Heart right ventricle (tissue), 16 donors: ENCODE measurements at places on chromosomes 13 and 19. TPM values are rescaled to one million over a fixed set of nuclear protein-coding genes. Genes with fewer than 3 reads are reported as not detected.

Gene ADGRE3
- total RNA-seq, result 0.74 TPM

GRCh38 chr19:7505682-7506384 is 10.1 kb upstream of the ZNF358 start:
- no peak for DNase-seq

Gene FBXO17
- total RNA-seq, result 1.9 TPM

Gene NLRP7
- not detected for total RNA-seq

GRCh38 chr19:7645656-7646425 is 8.9 kb downstream of the STXBP2 start:
- no peak for DNase-seq

DNA sequence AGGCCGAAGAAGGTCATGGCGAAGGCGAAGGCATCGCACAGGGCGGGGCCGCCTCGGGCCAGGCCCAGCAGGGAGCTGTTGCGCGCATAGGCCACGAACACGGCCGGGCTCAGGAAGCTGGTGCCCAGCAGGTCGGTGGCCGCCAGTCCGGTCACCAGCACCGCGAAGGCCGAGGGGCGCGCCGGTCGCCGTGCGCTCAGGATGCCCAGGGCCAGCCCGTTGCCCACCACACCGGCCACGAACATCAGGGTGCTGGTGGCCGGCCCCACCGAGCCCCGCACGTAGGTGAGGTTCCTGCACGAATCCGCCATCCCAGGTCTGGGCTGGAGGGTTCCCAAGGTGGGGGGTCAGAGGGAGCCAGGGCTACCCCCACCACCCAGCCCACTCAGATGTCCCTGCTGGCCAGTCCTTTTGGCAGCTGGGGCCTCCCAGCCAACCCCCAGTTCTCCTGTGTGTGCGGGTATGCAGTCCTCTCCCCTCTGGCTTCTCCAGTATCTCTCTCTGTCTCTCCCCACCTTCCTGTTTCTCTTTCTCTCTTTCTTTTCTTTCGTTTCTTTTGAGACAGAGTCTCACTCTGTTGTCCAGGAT is 880 bp downstream of the PTGIR start:
- no peak for DNase-seq

- DNase-seq, result no peak
Measured at GRCh38 chr13:95113601-95114000, 187.7 kb downstream of the ABCC4 start.

DNA sequence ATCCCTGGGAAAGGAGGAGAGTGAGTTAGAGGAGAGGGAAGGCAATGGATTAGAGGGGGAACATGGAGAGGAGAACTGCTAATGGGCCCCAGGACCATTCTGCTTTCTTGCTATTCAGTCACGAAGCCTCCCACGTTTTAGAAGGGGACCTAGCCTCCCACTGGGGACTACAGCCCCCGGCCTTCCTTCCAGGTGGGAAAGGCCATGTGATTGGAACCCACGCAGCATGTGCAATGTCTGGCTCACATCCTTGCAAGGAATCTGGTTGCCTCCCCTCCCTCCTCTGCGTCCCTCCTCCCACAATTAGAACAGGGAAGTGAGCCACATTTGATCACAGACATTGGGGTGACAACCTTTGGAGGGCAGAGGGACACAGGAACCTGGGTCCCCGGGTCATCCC is 22.5 kb upstream of the PLA2G4C start:
- DNase-seq, result no peak

GRCh38 chr19:15185188-15185587 is 15.6 kb downstream of the NOTCH3 start:
- DNase-seq, result no peak

Gene UBE2L5
- total RNA-seq, result not detected

Gene NKPD1
- total RNA-seq, result 0.07 TPM

Gene PGLYRP1
- not detected for total RNA-seq

GRCh38 chr13:108408672-108409071 is 139.2 kb downstream of the TNFSF13B start:
- DNase-seq, result no peak

Gene CYP4F11
- 2.1 TPM for total RNA-seq

- no peak for DNase-seq
Measured at GRCh38 chr13:109211616-109212015, 574.8 kb downstream of the IRS2 start.

- no peak for DNase-seq
Measured at GRCh38 chr19:6259312-6259861, 20.4 kb downstream of the MLLT1 start.
